HT-29 (cell line): ENCODE measurements at places on chromosomes 6 and 20. TPM values are rescaled to one million over a fixed set of nuclear protein-coding genes. Genes with fewer than 3 reads are reported as not detected.
A peak's percentile ranks its signal among the peaks of the same experiment; 100 is the strongest.

- DNase-seq: peak; percentile 92
Measured at GRCh38 chr6:116010790-116011401, 49.8 kb downstream of the FRK start.

- DNase-seq: no peak
Measured at GRCh38 chr20:31496761-31497295, 17.4 kb upstream of the HM13 start.

DNA sequence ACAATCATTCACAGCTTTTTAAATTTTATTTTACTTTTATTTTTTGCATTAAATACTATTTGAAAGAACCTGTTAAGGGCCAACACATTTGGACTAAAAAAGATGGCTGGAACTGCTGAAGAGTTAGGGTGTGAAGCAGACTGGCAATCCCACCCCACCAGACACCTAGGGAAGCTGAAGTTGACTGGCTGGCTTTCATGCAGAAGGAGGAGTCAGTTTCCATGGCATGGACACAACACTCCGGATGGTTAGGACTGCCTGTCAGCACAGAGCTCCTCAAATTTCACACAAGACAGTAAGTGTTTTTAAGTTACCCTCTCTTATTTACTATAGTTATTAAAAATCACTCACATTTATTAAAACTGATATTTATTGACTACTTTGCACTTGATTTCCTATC, at the start of gene ANKRD66:
TSS of gene ANKRD66 (plus strand) at position 238 of the 400 bp plus-strand sequence. CDS start 5,016 bp downstream, outside the sequence.
- DNase-seq: no peak

Gene FLOT1
- total RNA-seq: 142 and 152 TPM in 2 replicates

Gene LY6G5B
- 3.5 and 3.6 TPM in 2 replicates for total RNA-seq
